ENCODE measurements at places on chromosomes 1 and 21. TPM values are rescaled to one million over a fixed set of nuclear protein-coding genes. Genes with fewer than 3 reads are reported as not detected.
A peak's percentile ranks its signal among the peaks of the same experiment; 100 is the strongest.

GRCh38 chr1:76256289-76257223 is 182.0 kb downstream of the ST6GALNAC3 start:
- peak; percentile 23 for DNase-seq

DNA sequence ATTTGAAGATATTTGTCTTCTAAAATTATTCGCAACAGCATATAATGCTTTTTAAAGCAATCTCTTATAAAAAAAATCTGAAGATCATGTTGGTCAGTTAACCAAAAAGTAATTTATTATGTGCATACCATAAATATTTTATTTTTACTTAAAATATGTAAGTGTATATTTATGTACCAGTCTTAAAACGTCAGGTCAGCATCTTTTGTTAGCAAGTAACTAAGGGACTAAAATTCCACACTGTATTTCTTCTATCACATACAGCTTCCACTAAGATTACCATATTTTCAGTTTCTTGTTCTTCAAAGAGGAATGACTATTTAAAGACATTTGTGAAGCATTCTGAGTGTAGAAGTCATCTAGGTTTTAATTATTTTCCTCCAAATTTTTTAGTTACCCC is 19.6 kb downstream of the NEGR1 start:
- no peak for DNase-seq

- no peak for DNase-seq
Measured at GRCh38 chr1:41629141-41629540, 144.7 kb upstream of the EDN2 start.

- no peak for DNase-seq
Measured at GRCh38 chr1:11513681-11514080, 34.7 kb downstream of the DISP3 start.

GRCh38 chr1:88052167-88052566 is 631.9 kb upstream of the PKN2 start:
- no peak for DNase-seq

- no peak for DNase-seq
Measured at GRCh38 chr21:33660406-33660805, 18.1 kb downstream of the ITSN1 start.

- DNase-seq, result peak; percentile 93
Measured at GRCh38 chr1:40802078-40802741, 18.6 kb downstream of the KCNQ4 start.

- DNase-seq, result no peak
Measured at GRCh38 chr1:41842993-41843755, 75.5 kb downstream of the HIVEP3 start.

DNA sequence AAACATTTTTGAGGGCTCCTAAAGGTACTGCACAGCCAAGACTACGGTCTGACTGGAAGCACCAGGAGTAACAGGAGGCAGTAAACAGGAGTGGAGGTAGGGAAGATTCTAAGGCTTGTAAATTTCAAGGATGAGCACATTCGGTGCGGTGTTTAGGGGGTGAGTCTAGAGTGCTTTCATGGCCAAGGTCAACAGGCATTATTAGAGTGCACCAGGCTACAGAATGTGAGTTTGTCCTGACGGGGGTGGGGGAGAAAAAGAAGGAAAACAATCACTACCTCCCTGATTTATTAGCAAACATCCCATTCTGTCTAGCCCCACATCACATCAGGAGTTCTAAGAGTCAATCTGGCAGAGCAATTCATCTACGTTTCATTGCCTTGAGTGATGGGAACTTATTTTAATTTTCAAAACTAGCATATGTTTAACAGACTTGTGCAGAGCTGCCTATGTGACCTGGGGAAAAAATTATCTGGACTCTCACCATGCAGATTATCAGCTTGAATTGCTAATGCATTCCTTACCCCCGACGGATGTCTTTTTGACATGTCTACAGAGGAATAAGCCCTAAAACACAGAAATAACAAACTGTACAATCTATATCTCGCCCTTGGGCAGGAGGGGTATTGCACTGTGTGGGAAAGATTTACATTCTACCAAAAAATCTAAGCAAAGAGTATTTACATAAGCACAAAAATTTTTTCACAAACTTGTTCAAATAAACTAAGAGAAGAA is 45.0 kb downstream of the APP start:
- no peak for DNase-seq

- no peak for DNase-seq
Measured at GRCh38 chr1:23548704-23549143, 10.6 kb downstream of the ID3 start.

DNA sequence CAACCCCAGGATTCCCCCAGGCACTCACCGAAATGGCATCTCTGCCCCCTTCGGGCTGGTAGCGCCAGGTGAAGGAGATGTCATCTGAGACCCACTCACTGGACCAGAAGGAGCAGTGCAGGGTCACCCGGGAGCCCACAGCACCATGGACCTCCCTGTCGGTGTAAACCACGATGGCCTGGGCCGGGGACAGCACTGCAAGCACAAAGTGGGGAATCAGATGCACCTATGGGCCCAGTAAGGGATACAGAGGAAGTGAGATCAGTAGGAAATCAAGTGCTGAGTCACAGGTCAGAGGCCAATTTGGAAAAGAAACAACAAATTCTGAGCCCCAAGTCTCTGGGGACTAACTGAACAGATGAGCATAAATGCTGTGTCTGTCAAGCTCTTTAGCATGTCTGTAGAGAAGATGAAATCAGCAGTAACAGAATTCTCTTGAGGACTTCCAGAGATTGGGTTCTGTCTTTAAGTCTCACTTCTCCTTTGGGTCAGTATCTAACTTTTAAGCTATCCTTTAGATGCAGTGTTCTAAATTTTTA is 2.5 kb downstream of the MPZ start:
- DNase-seq, result peak; percentile 83

DNA sequence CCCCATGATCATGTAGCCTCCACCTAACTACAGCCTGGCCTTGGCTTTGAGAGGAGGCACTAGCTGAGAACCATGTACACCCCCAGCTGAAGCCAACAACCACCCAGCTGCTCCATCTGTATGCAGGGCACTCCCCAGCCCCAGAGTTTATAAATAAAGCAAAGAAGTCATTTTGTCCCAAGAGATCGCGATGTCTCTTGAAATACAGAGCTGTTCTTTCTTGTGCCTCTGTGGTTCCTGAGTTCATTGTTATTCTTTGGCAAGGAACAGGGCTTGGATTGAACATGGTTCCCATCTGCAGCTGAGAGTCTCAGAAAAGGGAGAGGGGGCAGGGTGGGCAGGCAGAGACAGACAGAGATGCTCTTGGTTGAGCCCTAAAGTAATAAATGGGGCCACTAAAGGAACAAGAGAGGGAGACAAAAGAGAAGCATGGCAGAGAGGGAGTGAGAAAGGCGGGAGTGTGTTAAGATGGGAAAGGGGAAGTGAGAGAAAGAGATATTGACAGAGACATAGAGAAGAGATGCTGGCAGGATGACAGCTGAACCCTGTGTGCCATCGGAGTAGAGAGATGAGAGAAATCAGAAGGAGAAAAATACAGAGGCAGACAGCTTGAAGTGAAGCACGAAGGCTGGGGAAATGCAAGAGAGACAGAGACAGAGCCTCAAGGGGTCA is 63.3 kb downstream of the TNR start:
- no peak for DNase-seq

DNA sequence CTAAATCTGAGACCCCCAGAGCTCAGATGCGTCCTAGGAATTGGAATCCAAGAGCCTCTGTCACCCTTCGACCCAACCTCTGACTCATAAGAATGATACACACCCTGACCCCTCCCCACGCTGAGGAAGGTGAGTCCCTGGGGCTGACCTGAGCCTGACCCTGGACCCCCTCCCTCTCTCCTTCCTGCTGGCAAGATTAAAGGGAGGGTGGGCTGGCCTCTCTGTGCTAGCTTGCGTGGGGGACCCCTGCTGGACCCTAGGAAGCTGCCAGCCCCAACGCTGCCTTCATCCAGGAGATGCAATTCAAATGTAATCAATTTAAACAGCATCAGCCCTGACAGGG is 627 bp downstream of the PLEKHA6 start:
- no peak for DNase-seq

Gene KLF17
- not detected for total RNA-seq

Gene CFHR5
- total RNA-seq, result not detected

Gene HSD3B1
- not detected for total RNA-seq

Gene GBP7
- not detected for total RNA-seq

Gene ALPL
- 4.8 TPM for total RNA-seq

Gene PDPN
- total RNA-seq, result 30.2 TPM

Gene TENT5C
- 0.90 TPM for total RNA-seq

Gene PROX1
- total RNA-seq, result not detected

Gene CYP4X1
- total RNA-seq, result not detected
